ENCODE measurements at places on chromosomes 12 and 14. TPM values are rescaled to one million over a fixed set of nuclear protein-coding genes. Genes with fewer than 3 reads are reported as not detected.

DNA sequence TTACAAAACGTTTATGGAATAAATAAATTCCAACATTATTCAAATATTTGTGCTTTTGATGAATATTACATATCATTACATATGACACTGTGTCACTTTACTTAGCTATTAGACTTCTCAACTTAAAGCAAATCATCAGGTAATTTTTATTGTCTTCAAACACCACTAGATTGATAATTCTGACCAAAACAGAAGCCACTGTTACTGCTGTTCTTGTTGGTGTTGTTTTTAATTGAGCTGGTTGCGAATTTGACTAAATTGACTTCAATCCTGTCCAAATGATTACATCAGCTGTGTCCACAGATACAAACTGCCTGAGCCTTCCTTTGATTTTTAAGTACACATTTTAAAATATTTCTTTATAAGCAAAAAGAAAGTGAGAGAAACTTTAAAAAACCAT, 29.2 kb downstream of the PRKD1 start:
- DNase-seq, result no peak

GRCh38 chr14:32940711-32941667, 2.3 kb downstream of the NPAS3 start:
- DNase-seq, result no peak

DNA sequence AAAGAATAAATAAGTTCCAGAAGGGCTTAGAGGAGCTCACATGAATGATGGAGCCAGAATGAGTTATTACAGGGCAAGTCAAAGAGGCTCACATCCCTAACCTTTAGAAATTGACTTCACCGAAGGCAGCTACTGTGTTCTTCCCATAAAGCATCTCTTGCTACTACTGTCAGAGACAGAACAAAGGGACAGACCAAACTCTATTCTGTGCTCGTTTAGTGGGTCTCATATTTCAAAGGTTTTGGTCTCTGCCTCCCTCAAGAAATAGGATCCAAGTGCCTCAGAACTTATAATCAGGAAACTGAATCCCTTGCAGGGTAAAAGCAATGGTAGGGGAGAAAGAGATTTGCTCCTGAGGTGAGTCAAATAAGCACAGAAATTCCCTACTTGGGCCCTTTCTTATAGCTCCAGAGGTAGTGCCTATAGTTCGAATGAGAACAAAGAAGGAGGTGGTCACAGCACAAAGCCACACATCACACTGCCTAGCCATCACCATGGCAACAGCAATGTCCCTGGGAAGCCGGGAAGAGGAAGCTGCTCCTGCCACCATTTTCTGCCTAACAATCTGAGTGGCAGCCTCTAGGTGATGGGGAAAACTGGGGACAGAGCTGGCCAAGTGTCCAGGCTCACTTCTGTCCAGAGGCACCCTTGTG, 294.9 kb downstream of the FOXN3 start:
- no peak for DNase-seq

GRCh38 chr12:51898937-51899336, 8.4 kb upstream of the ACVRL1 start:
- no peak for DNase-seq

GRCh38 chr14:21612324-21612723, 22.4 kb downstream of the OR10G2 start:
- DNase-seq, result no peak

DNA sequence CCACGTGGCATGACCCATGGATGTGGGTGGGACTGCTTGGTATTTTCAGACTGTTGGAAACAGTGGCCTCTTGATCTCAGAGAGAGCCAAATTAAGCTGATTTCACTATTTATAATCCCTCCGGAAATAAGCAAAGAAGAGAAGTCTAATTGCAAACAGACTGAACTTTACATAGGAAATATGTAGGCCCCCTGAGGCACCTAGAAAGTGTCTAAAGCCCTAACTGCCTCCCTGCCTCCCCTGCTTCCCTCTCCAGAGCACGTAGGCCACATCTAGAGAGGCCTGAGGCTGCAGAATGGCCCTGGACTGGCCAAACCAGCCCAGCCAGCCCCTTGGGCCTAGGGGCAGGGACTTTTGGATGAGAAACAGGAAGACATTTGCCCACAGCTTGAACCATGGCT, 123.8 kb downstream of the ZFP36L1 start:
- no peak for DNase-seq

GRCh38 chr14:51792809-51793208, 67.6 kb upstream of the GNG2 start:
- DNase-seq, result no peak

DNA sequence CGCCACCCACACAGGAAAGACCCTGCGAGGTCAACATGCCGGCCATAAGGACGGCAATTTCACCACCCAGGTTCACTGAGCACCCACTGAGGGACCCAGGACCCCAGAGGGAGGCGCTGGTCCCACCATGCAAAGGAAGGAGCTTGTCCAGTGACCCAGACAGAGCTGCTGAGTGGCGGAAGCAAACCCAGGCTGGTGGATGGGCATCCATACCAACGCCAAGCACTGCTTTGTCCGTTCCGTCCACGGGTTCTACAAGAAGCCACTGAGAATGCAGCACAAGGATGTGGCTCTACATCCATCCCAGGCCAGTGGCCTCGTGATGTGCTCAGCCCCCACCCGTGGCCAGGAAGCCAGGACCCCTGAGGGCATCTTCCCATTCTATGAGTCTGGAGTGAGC, 23.8 kb upstream of the GOLGA3 start:
- no peak for DNase-seq

GRCh38 chr12:93390031-93390430, 12.3 kb downstream of the NUDT4 start:
- no peak for DNase-seq

GRCh38 chr12:19970116-19970515, 398.2 kb upstream of the PDE3A start:
- DNase-seq, result no peak

DNA sequence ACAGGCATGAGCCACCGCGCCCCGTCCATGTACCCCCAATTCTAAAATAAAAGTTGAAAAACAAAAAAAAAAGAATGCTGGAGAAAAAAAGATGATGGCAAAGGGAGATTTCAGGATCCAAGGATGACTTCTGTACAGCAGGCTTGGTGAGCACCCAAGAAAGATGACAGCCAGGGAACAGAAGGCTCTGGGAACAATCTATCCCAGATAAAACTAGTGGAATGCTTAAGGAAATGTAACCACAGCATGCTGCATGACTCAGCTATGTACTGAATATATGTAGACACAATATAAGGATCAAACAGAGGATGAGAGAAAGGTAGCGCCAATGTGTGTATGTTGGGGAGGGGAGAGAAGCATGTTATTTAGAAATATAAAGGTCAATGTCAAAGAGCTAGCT, 123.7 kb upstream of the TMTC1 start:
- no peak for DNase-seq

DNA sequence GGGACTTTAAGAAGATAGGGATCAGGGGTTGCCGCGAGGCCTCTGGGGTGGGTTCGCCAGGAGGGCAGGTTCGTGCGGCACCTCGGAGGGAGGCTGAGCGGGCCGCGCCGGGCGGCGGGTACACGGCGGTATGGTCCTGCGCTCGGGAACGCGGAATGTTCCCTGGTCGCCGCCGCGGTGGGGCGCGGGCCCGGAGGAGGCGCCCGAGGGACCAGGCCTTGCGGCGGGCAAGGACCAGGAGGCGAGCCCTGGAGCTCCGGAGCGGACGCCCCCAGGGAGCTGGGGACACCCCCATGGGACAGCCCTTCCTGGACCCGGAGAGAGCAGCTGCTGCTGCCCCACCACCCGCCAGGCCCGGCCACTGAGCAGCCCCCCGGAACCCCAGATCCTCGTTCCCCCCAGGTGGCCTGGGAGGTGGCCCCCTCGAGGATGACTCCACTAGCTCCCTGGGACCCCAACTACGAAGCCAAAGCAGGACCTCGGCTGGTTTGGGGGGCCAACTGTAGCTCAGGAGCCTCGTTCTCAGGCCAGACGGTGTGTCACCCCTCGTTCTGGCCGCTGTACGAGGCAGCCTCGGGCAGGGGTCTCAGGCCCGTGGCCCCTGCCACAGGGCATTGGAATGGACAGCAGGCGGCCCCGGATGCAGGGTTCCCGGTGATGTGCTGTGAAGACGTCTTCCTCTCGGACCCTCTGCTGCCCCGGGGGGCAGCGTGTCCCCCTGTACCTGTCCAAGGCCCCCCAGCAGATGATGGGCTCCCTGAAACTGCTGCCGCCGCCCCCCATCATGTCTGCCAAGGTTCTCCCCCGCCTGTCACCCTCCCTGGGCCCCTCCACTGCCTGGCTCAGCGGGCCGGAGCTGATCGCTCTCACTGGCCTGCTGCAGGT, 45.6 kb upstream of the SLC8A3 start:
- no peak for DNase-seq

DNA sequence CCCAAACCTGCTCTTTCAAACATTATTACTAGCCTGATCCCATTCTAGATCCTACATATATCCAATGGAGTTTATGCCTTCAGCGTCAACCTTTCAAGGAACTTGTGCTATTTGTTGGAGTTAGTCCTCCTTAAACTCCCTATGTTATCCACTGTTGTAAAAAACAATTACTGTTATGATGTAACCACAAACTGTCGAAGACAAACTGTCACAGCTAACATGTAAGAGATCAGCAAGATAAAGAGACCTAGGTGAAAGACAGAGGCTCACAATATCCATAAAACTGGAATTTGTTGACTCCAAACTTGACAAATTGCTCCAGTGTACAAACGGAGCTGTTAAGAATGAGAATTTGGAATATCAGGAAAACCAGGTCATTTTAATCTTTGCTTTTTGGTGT, 70.7 kb downstream of the CDK17 start:
- no peak for DNase-seq

GRCh38 chr14:67644428-67644827, 24.7 kb downstream of the ARG2 start:
- no peak for DNase-seq

- no peak for DNase-seq
Measured at GRCh38 chr12:45914090-45914489, 76.3 kb downstream of the SCAF11 start.

DNA sequence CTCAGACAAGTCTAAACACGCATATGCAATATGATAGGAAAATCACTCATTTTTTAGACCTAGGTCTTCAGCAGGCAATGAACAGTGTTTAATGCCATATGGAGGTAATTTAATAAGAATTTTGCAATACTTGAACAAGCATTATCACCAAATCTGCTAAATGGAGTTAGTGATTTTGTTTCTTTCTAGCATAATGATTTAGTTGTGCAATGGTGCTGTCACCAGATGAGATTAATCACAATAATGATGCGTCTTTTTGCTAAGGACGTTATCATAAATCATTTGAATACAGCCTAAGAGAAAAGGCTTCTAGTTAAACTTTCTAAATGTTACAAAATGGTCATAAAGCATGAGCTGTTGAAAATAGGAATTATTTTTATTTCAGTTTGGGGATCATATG, 170.0 kb upstream of the SLC16A7 start:
- DNase-seq, result no peak

DNA sequence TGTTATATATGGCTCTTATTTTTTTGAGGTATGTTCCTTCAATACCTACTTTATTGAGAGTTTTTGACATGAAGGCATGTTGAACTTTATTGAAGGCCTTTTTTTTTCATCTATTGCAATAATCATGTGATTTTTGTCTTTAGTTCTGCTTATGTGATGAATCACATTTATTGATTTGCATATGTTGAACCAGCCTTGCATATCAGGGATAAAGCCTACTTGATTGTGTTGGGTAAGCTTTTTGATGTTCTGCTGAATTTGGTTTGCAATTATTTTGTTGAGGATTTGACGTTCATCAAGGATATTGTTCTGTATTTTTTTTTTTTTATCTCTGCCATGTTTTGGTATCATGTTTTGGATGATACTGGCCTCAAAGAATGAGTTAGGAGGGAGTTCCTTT, 15.2 kb upstream of the ART4 start:
- DNase-seq, result no peak

- no peak for DNase-seq
Measured at GRCh38 chr12:46369474-46370379, 2.8 kb downstream of the SLC38A2 start.

DNA sequence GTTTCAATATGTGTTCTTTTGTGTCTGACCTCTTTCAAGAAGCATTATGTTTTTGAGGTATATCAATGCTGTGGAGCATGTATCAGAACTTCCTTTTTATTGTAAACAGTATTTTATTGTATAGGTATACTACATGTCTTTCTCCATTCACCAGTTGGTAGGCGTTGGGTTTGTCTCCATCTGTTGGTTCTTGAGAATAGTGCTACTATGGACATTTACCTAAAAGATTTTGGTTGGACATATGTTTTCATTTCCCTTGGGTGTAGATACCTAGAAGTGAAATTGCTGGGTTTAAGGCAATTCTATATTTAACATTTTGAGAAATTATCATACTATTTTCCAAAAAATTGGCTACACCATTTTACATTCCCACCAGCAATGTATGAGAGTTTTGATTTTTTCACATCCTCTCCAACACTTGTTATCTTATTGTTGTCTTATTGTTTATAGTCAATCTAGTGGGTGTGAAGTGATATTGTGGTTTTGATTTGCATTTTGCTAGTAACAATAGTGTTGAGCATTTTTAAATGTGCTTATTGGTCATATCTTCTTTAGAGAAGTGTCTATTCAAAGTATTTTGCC, 409.2 kb downstream of the IPO8 start:
- no peak for DNase-seq

GRCh38 chr14:93712838-93713724, 75.2 kb downstream of the PRIMA1 start:
- no peak for DNase-seq

DNA sequence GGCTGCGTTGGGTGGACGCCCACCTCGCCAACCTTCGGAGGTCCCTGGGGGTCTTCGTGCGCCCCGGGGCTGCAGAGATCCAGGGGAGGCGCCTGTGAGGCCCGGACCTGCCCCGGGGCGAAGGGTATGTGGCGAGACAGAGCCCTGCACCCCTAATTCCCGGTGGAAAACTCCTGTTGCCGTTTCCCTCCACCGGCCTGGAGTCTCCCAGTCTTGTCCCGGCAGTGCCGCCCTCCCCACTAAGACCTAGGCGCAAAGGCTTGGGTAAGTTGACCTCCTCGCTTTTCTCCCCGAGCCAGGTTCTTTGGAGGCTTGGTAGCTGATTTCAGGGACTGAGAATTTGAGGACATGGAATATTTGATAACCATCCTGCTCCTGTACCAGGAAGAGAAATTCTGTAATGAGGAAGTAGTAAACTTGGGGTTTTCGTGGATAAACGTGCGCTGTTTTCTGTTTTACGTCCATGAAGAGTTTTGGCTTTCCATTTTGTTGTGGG, 530 bp downstream of the APAF1 start:
- no peak for DNase-seq

Gene OAS2
- 27.5 TPM for total RNA-seq

Gene ACVRL1
- total RNA-seq, result 46.8 TPM

Gene RILPL1
- 20.2 TPM for total RNA-seq

Gene TAS2R50
- 7.2 TPM for total RNA-seq

Gene TAS2R14
- total RNA-seq, result 8.0 TPM

Gene GCN1
- 114 TPM for total RNA-seq

Gene DACT1
- total RNA-seq, result 13.5 TPM

Gene PABPN1
- total RNA-seq, result 178 TPM

Gene PSMD9
- 43.3 TPM for total RNA-seq

Gene TCL1B
- not detected for total RNA-seq

Gene FBLN5
- total RNA-seq, result 39.4 TPM

Gene CPSF6
- total RNA-seq, result 94.0 TPM

Gene SRRM4
- not detected for total RNA-seq

Gene AQP6
- total RNA-seq, result not detected

All from ureter (tissue), 1 donor.